ENCODE measurements at places on chromosomes 11 and 22.

DNA sequence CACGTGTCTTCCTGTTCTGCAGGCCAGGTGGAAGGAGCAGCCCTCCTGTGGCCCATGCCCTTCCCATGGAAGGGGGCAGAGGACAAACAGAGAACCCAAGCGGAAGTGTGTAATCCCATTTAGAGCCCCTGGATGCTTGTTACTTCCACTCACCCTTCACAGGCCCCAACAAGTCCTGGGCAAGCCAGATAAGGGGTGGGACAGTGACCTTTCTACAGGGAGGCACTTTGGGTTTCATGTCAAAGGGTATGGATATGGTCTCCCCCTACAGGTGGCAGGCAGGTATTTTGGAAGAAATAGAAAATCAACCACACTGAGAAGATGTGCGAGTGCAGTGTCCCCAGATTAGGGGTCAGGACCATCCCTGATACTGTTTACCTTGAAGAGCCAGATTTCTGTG lies 11.4 kb downstream of the MPEG1 start:
- DNase-seq = no peak

GRCh38 chr11:31806928-31807798 lies 4.0 kb downstream of the PAX6 start:
- no peak for DNase-seq

DNA sequence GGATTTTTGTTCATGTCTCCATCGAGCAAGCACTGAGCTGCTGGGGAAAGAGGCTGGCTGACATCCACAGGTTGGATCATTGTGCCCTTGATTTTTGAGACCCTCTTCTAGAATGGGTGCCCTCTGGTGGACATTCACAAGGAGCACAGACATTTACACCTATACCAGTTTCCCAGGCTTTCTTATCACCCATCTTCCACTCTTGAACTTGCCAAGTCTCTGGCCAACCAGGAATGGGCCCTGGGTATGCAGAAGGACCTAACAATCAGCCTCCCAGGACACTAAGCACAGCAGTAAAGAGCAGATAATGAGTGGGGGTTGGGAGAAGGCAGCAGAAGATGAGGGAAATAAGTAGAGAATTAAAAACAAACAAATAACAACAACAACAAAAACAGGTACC lies 5.7 kb upstream of the INTS4 start:
- peak; percentile 67 for DNase-seq

DNA sequence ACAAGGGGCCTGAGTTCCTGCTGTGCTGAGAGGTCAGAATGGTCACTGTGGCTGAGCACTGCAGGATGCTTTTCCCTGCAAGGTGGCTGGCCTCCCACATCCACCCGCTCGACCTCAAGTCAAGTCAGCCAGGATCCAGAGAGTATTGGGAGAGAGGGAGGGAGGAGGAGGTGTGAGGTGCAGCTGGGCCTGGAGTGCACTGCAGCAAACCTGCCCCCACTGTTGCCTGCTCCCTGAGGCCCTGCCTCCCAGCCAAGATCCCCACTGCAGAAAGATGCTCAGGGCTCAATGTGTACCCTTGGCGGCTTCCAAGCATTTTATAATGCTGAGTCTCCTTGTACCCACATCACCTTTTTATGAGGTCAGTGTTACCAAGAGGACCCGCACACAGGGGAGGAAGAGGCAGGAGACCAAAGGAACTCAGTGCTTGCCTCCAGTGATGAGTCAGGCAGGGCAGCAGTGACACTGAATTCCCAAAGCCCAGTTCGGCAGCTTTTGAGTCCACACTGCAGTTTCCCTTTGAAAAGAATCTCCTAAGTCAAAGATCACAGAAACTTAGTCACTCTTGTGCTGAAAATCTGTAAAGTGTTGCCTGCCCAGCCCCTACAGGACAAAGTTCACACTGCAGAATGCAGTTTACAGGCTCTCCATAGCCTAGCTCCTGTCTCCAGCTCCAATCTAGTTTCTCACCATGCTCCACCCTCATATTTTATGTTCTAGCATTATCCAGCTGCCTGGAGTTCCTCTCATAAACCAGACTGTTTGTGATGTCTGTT lies 3.1 kb downstream of the ENDOD1 start:
- DNase-seq = peak; percentile 73

DNA sequence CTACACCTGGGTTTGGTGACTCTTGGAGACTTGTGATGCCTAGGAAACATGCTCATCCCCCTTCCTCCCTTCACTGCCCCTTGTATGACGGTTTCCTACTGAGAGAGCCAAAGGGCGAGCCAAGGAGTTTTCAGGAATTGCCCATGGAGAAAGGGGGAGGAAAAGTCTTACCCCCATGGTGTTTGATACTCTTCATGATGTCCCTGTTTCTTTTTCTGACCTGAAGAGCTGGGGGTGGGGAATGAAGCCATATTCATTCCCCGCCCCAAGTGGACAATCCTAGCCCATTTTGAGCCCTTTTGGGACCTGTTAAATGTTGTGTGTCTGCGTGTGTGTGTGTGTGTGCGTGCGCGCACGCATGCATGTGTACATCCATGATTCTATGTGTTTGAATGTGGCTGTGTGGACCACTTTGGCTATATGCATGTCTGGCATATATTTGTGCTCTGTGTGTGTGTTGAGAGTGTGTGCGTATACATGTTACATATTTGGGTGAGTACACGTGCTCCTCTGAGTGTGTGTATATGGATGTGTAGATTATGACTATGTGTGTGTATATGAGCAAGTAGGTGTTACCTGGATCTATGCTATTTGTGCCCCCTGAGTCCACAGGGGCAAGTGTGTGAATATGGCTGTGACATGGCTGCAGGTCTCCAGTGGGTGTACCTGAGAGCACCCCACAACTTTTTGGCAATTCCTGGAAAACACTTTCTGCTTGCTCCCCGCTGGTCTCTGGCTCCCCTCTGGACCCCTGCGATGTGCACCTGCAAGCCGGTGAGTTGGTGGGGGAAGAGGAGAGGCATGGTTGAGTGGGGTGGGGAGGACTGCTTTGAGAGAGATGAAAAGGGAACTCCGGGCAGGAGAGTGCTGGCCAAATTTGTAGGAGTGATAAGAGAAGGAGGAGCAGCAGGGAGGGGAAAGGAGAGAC lies 24.6 kb downstream of the OTOG start:
- DNase-seq = no peak

GRCh38 chr22:46806794-46807193 lies 44.3 kb downstream of the TBC1D22A start:
- no peak for DNase-seq

DNA sequence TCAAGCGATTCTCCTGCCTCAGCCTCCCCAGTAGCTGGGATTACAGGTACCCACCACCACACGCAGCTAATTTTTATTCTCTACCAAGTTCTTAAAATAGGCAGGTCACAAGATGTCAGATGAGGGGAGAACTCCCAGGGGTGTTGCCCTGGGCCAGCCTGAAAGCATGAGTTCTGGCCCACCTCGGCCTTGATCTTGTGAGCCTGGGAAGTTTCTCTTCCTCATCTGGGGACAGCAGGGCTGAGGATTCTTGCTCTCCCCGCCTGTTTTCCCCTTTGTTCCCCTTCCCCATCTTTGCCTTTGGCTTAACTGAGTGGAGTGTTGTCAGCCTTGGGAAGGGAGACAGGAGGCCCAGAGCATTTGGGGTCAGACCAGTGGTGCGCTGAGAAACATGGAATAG lies 3.5 kb downstream of the PDXP start:
- DNase-seq = no peak

DNA sequence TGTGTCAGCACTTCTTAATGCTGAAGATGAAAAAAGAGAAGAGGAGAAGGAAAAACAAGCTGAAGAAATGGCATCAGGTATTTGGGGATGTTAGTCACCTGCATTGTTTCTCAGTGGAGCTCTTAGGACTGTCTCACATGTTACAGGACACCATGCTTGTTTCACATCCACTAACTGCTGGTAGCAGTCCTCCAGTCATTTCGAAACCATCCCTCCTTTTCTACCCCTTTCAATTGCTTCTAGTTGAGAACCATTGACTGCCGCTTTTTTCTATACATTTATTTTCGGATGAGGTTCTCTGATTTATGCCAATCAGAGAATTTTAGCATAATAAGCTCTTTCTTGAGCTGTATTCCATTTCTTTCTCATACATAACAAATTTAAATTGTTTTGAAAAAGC lies 21.5 kb downstream of the BIRC2 start:
- no peak for DNase-seq

- DNase-seq = no peak
Measured at GRCh38 chr11:46874586-46874985, 28.5 kb upstream of the CKAP5 start.

GRCh38 chr11:34755671-34756070 lies 134.8 kb downstream of the EHF start:
- no peak for DNase-seq

DNA sequence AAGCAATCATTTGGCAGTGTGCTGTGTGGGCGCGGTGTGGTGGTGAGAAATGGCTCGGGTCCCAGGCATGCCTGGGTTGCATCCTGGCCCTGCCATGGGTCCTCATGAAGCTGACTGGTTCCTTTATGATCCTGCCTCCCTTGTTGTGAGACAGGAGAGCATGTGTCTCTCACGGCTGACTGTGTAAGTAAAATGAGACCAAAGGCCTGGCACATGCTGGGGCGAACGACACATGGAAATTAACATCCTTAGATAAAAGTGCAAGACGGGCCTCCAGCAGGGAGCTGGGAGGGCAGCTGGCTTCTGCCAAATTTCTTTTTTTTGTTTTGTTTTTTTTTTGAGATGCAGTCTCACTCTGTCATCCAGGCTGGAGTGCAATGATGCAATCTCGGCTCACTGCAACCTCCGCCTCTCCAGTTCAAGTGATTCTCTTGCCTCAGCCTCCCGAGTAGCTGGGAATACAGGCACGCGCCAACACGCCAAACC lies 9.4 kb upstream of the FBLN1 start:
- DNase-seq = peak; percentile 46

- no peak for DNase-seq
Measured at GRCh38 chr11:64248578-64248977, 1.8 kb upstream of the PPP1R14B start.

Data from fibroblast of skin of right biceps (primary cell).